Effector memory CD4-positive, alpha-beta T cell (primary cell): ENCODE measurements at places on chromosomes 4 and X.

DNA sequence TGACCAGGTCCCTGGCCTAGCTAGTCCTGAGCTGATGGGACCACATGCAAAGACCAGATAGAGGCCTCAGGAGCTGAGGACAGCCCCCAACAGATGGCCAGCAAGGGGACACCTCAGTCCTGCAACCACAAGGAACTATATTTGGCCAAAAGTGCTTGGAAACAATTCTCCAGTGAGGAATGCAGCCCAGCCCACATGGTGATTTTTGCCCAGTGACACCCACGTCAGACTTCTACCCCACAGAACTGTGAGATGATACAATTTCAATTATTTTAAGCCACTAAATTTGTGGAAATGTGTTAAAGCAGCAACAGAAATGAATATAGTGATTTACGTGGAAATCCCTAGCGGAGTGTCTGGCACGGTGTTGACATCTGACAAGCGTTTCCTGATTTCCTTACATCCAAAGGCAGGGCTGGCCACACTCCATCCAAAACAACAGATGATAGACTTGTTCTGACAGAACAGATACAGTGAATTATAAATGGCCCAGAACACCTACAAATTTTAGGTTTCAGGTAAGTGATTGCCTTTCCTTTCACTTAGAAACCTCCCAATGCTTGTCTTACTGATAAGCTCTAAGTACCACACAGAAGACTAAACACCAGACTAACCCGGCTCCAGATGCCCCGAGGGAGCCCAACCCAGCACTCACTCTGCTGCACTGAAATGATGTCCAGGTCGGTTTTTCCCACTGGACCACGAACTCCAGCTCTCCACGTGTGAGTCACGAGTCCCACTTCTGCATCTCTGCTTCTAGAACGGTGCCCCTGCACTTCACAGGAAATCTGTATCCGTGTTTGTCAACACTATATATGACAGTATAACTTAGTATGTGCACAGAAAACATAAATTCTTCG lies 5.8 kb downstream of the AFAP1 start:
- no peak for DNase-seq

- no peak for DNase-seq
These were observed 65.6 kb upstream of the BLTP1 start for GRCh38 chr4:122086338-122087065.

DNA sequence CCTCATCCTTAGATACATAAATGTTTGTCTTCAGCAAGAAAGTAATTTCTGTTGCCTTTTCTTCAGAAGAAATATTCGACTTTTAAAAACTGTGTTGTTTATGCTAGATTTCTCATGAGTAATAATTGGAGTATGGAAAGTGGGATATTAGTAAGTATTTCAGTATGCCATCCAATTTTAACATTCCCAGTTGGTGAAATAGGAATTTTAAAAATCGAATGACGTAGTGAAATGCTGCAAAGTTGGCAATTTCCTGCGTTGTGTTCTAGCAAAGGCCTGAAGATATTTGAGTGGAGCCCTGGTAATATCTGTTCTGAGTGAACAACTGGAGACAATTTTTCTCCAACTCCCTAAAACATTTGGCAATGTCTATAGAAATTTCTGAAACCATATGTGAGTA lies 190.1 kb downstream of the ZNF330 start:
- DNase-seq, result no peak

DNA sequence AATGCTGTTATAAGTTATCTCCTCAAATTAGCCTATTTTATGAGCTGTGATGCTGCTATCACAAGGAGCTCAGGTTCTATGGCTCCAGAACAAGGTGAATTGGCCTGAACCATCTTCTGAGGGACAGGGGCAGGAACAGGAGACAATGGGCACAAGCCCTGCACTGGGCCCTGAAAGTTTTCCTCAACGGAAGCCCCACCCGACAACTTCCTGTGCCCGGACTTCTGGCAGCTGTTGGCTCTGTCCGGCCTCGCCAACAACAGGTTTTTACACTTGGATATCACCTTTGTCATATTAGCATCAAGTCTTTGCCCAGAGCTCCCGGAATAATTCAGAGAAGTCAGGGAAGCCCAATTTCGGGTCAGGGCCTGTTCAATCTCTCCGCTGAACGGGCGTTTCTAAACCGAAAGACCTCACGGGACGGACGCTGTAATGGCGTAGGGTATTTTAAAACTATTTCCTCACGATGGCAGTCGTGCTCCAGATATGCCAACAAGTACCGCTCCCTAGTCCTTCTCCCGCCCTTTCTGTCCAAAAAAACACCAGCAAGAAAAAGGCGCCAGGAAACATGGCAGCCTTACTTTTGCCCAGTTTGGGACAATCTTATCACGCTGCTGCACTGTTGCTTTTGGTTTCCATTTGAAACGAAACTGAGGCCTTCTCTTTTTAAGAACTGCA lies 201.0 kb upstream of the STK26 start:
- DNase-seq, result no peak

DNA sequence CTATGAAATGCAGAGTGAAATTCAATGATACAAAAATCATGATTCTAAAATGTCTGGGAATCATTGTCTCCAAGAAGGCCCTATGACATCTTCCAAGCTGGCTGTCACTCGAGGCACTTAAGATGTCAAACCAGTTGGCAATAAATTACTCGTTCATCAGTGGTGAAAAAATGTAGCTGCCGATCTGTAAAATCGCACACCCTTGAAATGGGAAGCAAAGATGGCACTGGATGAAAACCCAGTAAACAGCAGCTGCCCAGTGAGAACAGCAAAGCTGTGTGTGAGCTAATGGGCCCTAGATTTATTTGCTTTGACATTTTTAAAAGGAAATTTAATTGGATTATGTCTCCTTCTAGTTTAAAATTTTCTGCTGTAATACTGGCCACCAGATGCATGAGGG lies 181.9 kb upstream of the NDP start:
- DNase-seq, result no peak

DNA sequence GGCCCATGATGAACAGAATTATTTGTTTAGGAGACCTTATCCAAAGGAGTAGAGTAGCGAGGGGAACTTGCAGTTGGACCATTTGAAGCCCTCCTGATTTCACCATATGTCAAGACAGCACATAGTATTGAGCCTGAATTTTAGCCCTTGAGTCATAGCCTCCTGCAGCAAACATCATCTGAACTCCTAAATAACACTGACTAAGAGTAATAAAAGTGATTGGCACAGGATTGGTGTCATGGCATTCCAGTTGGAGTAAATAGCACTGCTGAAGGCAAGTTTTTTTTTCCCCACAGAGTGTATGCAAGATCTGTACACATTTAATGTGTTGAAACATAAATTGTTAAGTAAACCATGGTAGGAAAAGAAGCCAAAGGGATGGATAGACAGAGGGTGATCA lies 89.0 kb downstream of the COMMD8 start:
- DNase-seq, result no peak

- no peak for DNase-seq
These were observed 99.4 kb upstream of the RASGEF1B start for GRCh38 chr4:81571105-81571504.

- DNase-seq, result no peak
These were observed 42.4 kb downstream of the NHS start for GRCh38 chrX:17417372-17417771.

DNA sequence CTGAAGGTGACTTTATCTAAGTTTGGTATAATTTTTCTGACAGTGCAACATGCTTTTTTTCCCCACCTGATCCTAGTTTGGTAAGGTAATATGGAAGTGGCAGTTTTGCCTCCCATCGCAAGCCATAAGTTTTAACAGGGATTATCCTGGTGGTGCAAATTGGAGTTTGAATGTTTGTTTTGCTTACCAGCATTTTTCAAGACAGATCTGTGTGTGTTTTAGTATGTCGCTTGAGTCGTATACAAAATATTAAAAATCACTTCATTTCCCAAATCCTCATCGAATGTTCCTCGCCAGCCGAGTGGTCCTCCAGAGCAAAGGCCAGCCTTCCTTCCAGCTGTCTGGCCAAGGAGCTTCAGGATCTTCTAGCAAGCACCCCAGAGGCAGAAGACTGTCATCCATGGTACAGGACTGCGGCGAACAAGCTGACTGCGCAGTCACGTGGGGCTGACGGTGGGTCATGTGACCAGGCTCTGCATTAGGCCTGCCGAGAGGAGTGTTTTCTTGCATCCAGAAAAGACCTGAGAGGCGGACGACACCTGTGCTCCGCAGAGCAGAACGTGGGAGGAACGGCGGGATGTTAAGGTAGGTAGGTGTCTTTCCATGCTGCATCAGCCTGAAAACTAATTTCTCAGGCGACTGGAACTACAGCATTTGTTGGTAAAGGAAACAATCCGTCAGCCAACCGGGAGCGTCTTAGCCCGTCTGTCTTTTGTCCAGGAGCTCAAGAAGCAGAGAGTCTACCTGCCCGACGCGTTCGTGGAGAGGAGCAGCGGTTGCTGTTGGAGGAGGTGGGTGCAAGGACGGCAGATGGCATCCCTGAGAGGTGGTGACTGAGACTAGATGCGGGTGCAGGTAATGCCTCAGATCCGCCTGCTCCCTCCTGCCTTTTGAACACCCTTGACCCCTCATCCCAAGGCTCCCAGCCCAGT lies at the start of gene GPRASP3:
GPRASP3 (plus strand) TSS at position 507 of the 932 bp plus-strand sequence. CDS start 28,253 bp downstream, outside the sequence.
- peak; percentile 58 for DNase-seq

DNA sequence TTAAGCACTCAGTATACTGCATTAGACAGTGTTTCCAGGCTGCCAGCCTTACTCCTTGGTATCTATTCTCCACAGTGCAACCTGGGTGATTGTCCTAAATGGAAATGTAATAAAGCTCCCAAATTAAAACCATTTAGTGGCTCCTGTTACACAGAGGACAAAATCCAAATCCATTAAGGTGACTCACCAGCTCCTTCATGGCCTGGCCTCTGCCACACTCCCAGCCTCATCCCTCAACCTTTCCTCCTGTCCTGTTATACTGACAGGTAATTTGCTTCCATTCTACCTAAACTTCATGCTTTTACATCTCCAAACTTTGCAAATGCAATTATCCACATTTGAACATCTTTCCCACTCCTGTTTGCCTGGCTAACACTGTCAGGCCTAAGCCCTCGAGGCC lies 140.3 kb downstream of the INPP4B start:
- DNase-seq, result no peak

DNA sequence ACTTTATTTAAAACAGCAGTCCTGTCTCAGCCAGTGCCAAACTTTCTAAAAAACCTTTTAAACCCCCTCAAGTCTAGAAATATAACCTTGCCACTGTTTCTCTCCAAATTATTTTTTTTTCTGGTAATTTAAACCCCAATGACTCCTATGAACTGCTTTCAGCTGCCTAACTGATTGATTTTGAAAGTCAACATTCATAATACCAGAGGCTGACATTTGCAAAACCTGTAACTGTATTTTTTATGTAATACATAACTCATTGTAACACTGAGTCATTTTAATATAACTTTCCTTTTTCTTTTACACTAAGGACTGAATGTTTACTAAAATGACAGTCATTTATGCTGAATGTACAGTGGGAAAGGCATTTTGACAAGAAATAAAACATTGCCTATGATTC lies 19.1 kb upstream of the EGFL6 start:
- no peak for DNase-seq

DNA sequence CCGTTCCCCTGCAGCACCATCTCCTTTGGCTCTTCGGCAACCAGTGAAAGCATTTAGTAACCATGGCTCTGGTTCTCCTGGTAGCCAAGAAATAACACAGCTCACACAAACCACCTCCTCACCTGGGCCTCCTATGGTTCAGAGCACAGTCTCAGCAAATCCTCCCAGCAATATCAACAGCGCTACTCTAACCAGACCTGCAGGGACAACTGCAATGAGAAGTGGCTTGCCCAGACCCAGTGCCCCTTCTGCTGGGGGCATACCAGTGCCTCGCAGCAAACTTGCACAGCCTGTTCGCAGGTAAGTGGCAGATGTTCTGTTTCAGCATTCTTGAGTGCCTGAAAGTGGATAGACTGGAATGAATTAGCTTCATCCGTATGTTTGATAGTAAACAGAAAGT lies 63.0 kb upstream of the SLC10A4 start:
- no peak for DNase-seq

DNA sequence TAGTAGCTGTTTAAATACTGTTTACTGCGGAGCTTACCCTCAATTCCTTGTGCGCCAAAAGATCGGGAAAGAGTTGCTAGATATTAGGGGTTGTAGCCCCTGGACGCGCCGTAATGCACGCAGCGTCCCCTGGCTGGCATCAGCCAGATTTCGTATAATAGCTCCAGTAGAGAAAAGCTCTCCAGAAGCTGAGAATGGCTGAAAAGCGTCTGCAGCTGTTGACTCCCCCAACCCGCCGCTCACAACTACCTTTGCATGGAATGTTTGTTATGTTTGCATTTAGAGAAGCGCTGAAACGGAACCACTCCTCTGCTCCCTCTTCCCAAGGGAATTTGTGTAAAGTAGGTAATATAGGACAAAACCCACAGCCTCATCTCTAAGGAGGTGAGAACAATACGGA lies 3.7 kb downstream of the DOCK11 start:
- DNase-seq, result no peak

DNA sequence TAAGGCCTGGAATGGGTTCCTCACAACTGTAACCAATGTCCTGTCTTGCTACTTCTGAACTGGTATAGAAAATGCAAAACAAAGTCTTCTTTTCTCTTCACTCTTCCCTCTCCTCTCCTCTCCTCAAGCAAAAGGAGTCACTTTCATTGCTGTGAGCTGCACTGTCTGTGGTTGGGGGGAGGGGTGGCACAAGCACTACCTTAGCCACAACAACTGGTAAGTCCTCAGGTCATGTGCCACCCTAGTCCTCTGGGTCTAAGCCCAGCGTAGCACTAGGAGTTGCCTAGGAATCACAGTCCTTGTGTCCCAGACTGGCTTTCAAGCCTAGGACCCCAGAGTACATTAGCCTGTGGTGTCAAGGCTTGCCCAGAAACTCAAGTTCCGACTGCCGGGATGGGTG lies 859.3 kb upstream of the AMOT start:
- DNase-seq, result no peak

GRCh38 chr4:108586778-108587177 lies 33.6 kb upstream of the RPL34 start:
- no peak for DNase-seq

DNA sequence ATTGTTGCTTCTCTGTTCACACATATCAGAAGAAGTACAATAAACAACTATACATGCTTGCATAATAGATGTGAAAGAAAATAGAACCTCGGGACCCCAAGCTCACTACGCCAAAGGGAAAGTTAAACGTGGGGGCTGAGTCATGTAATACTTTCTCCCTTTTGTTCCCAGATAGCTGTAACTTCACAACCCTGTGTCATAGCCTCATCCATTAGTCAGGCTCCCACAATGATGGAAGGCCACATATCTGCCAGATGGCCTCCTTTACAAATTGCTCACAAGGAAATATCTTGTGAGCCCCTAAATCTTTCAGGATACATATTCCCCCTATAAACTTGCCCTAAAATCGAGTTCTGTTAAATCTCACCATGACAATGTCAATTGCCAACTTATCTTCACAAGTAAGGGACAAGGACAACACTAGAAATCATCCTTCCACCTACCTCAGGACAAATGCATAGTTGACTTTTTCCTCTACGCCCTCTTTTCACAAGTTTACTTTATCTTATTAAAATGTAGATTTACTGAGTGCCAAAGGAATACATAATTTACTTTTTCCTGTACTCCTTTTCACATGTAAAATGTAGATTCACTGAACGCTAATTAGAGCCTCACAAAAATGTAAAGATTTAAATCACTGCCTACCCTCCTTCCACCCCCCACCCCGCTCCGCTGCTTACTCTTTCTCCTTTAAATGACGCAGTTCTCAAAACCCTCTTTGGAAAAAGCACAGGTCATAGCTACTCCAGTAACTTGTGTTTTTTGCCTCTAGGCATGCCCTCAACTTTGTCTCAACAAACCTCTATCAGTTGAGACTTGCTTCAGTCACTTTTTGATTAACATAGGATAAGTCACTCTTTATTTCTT lies 477.1 kb downstream of the DTHD1 start:
- no peak for DNase-seq
